Gastrocnemius medialis (tissue), 4 donors: ENCODE measurements at places on chromosomes 16 and 17. TPM values are rescaled to one million over a fixed set of nuclear protein-coding genes. Genes with fewer than 3 reads are reported as not detected.

GRCh38 chr16:81816793-81817210, 37.7 kb downstream of the PLCG2 start:
- DNase-seq, result no peak
- no peaks in the 10 kb centered on the region for H3K27me3 ChIP-seq
- H3K4me3 ChIP-seq, result no peak overlapping the region
- H3K4me1 ChIP-seq, result no peaks in the 10 kb centered on the region

DNA sequence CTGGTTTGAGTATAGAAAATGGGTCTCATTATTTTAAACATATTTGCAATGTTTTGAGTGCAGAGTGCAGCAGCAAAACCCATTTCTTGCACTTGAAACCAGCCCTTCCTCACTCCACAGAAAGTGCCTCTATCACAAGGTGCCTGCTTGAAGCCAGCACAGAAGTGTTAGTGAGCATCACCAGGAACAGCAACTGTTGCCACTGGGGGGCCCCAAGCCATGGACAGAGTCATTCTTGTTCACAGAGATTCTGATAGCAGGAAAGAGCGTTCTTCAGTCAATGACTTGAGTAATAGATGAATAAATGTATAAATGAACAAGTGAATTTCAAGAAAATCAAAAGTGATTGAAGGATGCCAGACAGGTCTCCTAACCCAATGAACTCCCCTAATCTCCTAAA, 45.6 kb downstream of the CHD9NB start:
- H3K4me1 ChIP-seq, result no peaks in the 10 kb centered on the region
- no peak overlapping the region for H3K27ac ChIP-seq
- H3K4me3 ChIP-seq, result no peak overlapping the region

DUS1L gene
- total RNA-seq, result 56.6 TPM

- H3K27ac ChIP-seq, result peak overlapping the region; percentile 88
- H3K36me3 ChIP-seq, result no peaks in the 10 kb centered on the region
- H3K27me3 ChIP-seq, result no peaks in the 10 kb centered on the region
Measured at GRCh38 chr16:30875871-30876801, 17.7 kb downstream of the BCL7C start.

DNA sequence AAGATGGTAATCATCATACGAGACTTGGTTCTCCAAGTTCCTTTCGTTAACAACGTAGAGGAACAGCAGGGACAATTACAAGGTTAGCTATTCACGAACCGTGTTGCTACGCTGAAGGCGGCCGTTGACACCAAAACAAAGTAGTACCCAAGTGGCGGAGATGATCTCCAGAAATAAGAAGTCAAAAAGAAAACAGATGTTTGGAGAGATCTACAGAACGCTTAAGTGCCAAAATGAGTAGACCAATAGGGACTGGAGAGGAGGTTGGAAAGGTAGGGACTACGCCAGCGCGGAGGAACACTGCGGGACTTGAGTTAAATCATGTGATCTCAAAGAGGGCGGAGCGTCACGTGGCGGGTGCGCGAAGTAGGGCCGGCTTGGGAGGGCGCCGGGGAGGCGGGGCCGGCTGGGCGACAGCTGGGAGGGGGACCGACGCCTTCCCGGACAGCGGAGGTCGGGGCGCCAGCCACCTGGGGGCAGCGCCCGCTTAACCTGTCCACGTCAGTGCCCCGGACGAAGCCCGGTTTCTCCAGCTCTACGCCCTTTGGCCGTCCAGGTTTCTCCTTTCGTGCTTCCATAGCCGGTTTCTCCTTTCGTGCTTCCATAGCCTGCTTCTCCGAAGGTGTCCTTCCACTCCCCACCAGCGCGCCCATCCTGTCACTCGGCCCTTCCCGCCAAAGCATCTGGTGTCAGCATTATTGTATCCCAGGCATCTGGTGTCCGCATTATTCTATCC, 636 bp upstream of the GABARAP start:
- DNase-seq, result peak; percentile 96
- H3K27ac ChIP-seq, result peak overlapping the region; percentile 92
- peaks cover 27% of the 10 kb centered on the region for H3K4me1 ChIP-seq
- H3K36me3 ChIP-seq, result no peaks in the 10 kb centered on the region
- H3K27me3 ChIP-seq, result no peaks in the 10 kb centered on the region

VAT1L gene
- total RNA-seq, result not detected

- H3K36me3 ChIP-seq, result no peaks in the 10 kb centered on the region
- H3K4me3 ChIP-seq, result no peak overlapping the region
- H3K27ac ChIP-seq, result no peak overlapping the region
- no peaks in the 10 kb centered on the region for H3K4me1 ChIP-seq
Measured at GRCh38 chr17:79315358-79316105, 240.9 kb downstream of the ENGASE start.

RPH3AL gene
- 9.2 TPM for total RNA-seq

HBM gene
- not detected for total RNA-seq

DNA sequence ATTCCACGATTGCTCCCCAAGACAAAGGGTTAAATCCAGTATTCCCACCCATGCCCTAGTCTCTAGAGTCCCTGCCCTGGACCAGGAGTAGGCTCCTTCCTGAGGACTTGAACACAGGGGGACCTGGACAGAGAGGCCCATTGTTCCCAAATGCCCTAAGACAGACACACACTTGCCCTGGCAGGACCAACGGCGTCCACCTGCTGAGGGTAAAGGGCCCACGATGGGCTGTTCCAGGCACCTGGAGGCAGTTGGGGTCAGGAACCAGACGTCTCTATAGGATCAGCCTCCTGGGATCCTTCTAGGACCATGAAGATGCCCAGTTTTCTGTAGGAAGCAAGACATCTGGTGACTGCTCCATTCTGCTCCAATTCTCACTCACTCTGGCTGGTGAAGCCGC, 39.3 kb downstream of the TNFRSF13B start:
- no peaks in the 10 kb centered on the region for H3K4me1 ChIP-seq
- H3K4me3 ChIP-seq, result no peak overlapping the region
- no peaks in the 10 kb centered on the region for H3K27me3 ChIP-seq
- H3K27ac ChIP-seq, result no peak overlapping the region
- DNase-seq, result no peak

LITAFD gene
- not detected for total RNA-seq

DNA sequence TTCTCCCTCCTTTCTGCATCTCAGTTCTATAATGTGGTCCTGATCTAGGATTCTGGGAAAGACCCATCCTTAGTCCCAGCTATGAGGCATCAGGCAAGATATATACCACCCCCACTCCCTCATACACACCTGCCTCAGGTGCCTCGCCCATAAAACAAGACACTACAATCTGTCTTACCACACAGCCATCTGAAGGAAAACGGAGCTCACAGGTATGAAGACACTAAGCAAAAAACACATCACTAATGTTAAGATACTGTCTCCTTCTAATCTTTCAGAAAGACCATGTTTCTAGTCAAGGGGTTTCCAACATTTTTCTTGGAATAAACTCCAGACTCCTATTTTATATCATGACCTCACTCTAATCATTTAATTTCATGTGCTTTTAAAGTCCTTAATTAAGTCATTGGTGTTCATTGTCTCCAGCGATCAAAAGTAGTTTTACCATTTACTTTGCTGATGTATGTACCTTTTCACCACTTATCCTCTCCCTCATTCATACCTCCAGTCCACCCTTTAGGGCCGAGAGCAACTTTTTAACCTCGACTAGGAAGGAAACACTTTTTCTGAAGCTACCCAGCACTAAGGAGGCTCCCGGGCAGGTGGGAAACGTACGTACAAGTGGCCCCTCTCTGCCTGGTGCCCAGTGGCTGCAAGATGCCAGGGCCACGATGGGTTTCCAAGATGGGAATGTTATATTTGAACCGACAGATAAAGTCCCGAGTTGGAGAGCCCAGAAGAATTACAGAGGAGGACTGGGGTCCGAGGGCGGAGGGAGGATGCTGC, 979 bp downstream of the MAP3K14 start:
- peaks cover 60% of the 10 kb centered on the region for H3K4me1 ChIP-seq
- no peak for DNase-seq
- peak overlapping the region; percentile 68 for H3K4me3 ChIP-seq
- no peaks in the 10 kb centered on the region for H3K36me3 ChIP-seq
- peak overlapping the region; percentile 98 for H3K27ac ChIP-seq

- H3K4me1 ChIP-seq, result no peaks in the 10 kb centered on the region
- H3K27me3 ChIP-seq, result peaks cover 17% of the 10 kb centered on the region
- no peak overlapping the region for H3K4me3 ChIP-seq
- no peak overlapping the region for H3K27ac ChIP-seq
Measured at GRCh38 chr16:27450196-27450549, 48.2 kb downstream of the IL21R start.

MT2A gene
- total RNA-seq, result 1,131 TPM

TBC1D3I gene
- total RNA-seq, result 0.25 TPM

SLC12A3 gene
- not detected for total RNA-seq

DNA sequence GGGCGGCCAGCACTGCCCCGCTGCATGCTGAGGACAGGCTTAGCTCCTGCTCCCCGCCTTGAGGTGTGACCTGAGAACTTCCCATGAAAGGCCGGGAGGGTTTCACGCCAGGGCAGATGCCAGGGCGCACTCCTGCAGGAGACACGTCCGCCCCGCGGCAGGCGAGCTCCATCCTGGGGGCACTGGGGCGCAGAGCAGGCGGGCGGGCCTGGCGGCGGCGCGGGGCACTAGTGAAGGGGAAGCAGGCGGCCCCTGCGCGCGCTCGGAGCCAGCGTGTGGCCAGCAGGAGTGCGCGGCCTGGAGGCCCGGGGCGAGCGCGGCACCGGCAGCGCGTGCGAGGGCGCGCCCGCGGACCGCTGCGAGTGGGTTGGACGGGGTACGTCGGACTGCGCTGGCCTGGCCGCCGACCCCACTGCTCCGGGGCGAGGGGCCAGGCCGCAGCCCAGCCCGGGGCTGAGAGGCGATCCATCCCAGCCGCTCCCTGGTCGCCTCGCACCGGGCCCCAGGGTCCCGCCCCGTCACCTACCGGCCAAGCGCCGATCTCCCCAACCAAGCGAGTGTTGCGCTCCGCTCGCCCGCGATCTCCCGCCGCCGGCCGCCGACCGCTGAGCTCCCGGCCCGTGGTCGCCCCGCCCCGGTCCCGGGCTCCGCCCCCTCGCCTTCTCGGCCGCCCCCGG, at the start of gene MAP3K14:
Gene MAP3K14, minus strand, starts transcription at position 587 of the 677 bp plus-strand sequence. CDS start 26,275 bp downstream, outside the sequence.
- H3K4me3 ChIP-seq, result peak within 1 kb of the TSS; percentile 68
- H3K4me1 ChIP-seq, result peaks cover 48% of the 10 kb centered on the region
- no peaks in the 10 kb centered on the region for H3K36me3 ChIP-seq
- peak within 1 kb of the TSS; percentile 96 for H3K27ac ChIP-seq
- H3K27me3 ChIP-seq, result no peaks in the 10 kb centered on the region

DNA sequence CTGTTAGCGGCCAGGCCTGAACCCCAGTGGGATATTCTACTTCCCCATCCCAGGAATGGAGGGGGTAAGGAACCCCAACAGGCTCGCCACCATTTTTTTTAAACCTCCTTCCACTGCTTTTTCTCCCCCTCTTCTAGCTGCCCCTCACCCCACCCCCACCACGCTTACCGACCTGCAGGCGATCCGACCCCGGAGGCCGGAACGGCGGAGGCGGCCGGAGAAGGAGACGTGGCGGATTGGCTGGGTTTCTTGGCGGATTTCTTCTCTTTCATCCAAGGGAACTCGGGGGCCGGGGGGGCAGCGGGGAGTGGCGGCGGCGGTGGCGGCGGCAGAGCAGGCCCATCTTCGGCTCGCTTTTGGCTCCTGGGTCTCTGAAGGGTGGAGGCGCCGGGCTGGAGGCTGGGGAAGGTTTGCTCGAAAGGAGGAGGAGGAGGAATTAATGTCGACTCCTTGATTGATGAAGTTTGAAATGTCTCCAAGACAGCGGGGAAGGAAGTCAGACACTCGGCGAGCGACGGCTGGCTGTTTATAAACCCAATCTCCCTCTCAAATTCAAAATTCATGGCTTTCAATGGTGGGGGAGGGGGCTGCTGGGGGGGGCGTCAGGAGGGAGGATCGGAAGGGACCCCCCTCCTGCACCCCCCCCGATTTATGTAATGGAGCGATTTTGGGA, 424 bp downstream of the HOXB2 start:
- DNase-seq, result peak; percentile 36
- peaks cover 38% of the 10 kb centered on the region for H3K27me3 ChIP-seq
- H3K36me3 ChIP-seq, result no peaks in the 10 kb centered on the region
- peak overlapping the region; percentile 80 for H3K27ac ChIP-seq
- peaks cover 10% of the 10 kb centered on the region for H3K4me1 ChIP-seq

GRCh38 chr16:63922560-63922959, 1199.3 kb downstream of the CDH11 start:
- no peaks in the 10 kb centered on the region for H3K4me1 ChIP-seq
- no peak overlapping the region for H3K4me3 ChIP-seq
- H3K27ac ChIP-seq, result no peak overlapping the region
- no peak for DNase-seq
- no peaks in the 10 kb centered on the region for H3K27me3 ChIP-seq
- no peaks in the 10 kb centered on the region for H3K36me3 ChIP-seq

ACE gene
- 1.7 TPM for total RNA-seq

DNA sequence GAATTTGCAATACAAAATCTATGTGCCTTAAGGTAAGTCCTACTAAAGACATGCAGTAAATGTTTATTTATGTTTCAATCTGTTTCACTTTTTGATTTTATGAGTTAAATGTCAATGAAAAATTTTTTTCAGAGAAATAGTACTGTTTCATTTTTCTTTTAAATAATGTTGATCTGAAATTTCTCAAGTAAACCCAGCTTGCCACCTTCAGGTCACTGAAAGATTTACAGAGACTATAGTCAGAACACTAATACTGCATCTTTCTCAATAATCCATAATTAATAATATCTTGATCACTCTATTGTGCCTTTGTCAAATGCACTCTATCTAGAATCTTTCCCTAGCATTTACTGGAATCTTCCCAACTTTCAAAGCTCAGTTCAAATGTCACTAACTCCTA, 6.5 kb upstream of the DHX40 start:
- no peaks in the 10 kb centered on the region for H3K4me1 ChIP-seq
- no peaks in the 10 kb centered on the region for H3K36me3 ChIP-seq

DNA sequence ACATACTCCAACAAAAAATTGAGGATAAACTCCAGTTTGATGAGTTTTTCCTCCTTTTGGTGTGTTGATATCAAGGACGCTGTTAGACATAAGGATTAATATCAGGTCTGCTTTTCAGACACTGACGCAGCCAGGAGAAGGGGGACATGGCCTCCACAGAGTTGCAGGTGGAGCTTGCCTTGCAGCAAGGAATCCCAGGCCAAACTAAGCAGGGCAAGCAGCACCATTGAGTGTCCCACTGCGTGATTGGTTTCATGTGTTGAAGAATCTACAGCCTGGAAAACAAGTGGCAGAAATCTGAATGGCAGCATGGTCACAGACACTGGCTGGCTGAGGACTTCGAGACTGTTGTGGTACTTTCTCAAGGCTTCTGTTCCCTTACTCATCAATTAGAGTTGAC, 777.6 kb downstream of the KCNJ18 start:
- no peak overlapping the region for H3K27ac ChIP-seq
- H3K4me1 ChIP-seq, result no peaks in the 10 kb centered on the region
- H3K36me3 ChIP-seq, result no peaks in the 10 kb centered on the region
- H3K27me3 ChIP-seq, result no peaks in the 10 kb centered on the region
- no peak overlapping the region for H3K4me3 ChIP-seq

- DNase-seq, result no peak
- no peaks in the 10 kb centered on the region for H3K27me3 ChIP-seq
- H3K4me1 ChIP-seq, result peaks cover 89% of the 10 kb centered on the region
- no peak overlapping the region for H3K4me3 ChIP-seq
- no peaks in the 10 kb centered on the region for H3K36me3 ChIP-seq
Measured at GRCh38 chr17:17108451-17109049, 66.3 kb downstream of the MPRIP start.

CA4 gene
- total RNA-seq, result 6.1 TPM
